HCT116 (cell line): ENCODE measurements at places on chromosomes 16 and 17. TPM values are rescaled to one million over a fixed set of nuclear protein-coding genes. Genes with fewer than 3 reads are reported as not detected.
A peak's percentile ranks its signal among the peaks of the same experiment; 100 is the strongest.

DNA sequence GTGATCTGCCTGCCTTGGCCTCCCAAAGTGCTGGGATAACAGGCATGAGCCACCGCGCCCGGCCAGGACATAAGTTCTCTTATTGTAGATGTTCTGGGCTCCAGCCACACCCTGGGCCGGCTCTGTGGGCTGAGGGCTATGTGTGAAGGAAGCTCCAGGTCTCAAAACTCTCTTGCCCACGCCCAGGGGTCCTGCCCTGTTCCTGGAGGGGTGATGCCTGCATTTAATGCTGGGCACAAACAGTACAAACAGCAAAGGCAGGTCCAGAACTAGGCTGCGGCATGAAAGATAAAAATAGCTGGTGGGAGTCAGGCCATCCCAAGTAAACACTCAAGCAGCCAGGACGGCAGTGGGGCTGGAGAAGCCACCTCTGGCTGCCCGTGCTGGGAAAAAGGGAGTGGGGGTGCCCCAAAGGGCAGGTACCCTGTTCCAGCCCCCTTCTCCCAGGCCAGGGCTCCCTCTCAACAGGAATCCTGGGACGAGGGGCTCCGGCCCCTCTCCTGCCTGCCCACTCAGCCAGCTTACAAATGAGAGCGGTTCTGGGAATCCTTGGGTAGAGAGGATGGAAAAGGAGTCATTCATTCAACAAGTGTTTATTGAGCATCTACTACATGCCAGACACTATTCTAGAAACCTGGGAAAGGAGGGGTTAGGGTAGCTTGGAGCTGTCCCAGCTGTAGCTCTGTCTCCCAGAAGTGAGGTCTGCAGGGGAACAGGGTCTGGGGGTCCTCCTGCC, 4.6 kb downstream of the TRIM47 start:
- no peaks in the 10 kb centered on the region for H3K27me3 ChIP-seq
- H3K36me3 ChIP-seq, result no peaks in the 10 kb centered on the region
- peak overlapping the region; percentile 99 for H3K27ac ChIP-seq
- no peak overlapping the region for H3K4me3 ChIP-seq

DNA sequence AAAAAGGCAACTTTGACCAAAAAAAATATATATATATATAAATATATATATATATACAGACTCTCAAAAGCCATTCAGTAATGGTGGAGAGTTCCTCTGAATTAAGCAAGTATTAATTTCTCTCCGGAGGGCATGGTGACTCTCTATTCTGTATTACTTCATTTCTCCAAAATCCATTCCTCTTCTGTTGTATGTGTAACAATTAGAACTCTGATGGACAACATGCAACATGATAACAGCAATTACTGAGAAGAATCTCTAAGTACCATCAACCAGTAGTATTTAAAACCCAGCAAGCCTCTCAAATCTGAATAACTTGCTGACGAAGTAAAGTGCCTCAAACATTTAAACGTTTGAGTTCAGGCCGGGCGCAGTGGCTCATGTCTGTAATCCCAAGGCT, 2.3 kb downstream of the GRB2 start:
- no peaks in the 10 kb centered on the region for H3K27me3 ChIP-seq
- H3K27ac ChIP-seq, result no peak overlapping the region
- peaks cover 19% of the 10 kb centered on the region for H3K4me1 ChIP-seq
- H3K36me3 ChIP-seq, result no peaks in the 10 kb centered on the region; the same call in 1 of the 2 replicates
- DNase-seq, result no peak

DNA sequence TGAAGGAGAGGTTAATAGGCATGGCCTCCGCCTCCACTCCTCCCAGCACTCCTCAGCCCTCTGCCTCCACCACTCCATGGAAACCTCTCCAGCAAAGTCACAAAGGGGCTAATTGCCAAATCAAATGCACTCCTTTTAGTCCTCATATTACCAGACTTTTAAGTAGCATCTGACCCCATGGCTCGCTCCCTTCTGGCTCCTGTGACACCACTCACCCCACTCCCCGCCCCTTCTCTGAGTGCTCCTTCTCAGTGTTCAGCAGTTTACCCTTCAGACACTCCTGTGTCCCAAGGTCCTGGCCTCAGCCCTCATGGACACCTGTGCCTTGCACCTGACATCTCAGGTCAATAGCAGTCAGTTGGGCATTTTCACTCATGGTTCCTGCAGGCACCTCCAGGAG, 243.5 kb upstream of the CCL2 start:
- H3K27me3 ChIP-seq, result no peaks in the 10 kb centered on the region
- H3K4me3 ChIP-seq, result no peak overlapping the region
- H3K36me3 ChIP-seq, result no peaks in the 10 kb centered on the region
- no peak for DNase-seq
- H3K27ac ChIP-seq, result no peak overlapping the region

GRCh38 chr16:50535506-50536257, 12.5 kb upstream of the NKD1 start:
- no peak overlapping the region for H3K4me3 ChIP-seq
- no peaks in the 10 kb centered on the region for H3K27me3 ChIP-seq
- no peak for DNase-seq
- H3K4me1 ChIP-seq, result no peaks in the 10 kb centered on the region

Gene KRTAP3-2
- not detected for total RNA-seq
